ENCODE measurements at places on chromosomes 2 and 18.
A peak's percentile ranks its signal among the peaks of the same experiment; 100 is the strongest.

- no peak for DNase-seq
Measured at GRCh38 chr2:79447463-79447862, 65.4 kb upstream of the CTNNA2 start.

DNA sequence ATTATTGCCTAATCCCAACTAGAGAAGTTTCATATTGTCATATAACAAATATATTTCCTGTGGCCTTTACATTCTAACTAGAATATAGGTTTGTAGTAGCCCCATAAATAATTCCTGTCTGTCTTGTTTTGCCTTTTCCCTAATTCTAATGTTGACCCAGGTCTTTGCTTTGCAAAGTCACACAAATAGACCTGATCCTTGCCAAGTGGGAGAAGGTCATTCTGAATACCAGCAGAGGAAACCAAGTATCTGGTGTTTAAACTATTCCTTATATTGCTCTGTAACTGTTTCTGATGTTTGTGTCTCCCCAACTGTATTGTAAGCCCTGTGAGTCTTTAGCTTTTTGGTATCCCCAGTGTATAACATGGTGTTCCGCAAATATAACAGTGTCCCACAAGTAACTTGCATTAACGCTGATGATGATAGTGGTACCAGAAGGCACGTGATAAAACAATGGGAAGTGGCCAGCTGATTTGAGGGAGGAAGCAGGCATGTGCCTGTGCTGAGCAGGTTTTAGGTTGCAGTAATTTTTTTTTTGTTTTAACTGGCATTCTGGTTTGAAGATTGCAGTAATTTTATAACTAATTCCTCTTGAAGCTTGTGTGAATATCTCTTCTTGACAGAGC lies 11.1 kb downstream of the HADHB start:
- peak; percentile 85 for DNase-seq

DNA sequence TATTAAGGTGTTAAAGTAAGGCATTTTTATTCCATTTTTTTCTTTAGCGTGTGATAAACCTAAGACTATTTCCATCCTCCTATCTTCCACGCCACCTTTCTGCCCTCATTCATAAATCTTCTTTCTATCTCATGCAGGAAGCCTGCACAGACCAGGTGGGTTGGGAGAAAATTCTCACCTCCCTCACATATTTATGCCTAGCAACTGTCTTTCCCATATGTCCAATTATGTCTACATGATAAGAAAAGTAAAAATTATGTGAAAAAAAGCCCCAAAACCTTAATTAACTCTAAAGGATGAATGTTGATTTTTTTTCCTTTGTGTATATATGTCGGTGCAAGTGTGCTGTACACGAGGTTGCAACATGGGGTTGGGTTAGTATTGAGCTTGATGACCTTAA lies 225.6 kb upstream of the GCFC2 start:
- no peak for DNase-seq

DNA sequence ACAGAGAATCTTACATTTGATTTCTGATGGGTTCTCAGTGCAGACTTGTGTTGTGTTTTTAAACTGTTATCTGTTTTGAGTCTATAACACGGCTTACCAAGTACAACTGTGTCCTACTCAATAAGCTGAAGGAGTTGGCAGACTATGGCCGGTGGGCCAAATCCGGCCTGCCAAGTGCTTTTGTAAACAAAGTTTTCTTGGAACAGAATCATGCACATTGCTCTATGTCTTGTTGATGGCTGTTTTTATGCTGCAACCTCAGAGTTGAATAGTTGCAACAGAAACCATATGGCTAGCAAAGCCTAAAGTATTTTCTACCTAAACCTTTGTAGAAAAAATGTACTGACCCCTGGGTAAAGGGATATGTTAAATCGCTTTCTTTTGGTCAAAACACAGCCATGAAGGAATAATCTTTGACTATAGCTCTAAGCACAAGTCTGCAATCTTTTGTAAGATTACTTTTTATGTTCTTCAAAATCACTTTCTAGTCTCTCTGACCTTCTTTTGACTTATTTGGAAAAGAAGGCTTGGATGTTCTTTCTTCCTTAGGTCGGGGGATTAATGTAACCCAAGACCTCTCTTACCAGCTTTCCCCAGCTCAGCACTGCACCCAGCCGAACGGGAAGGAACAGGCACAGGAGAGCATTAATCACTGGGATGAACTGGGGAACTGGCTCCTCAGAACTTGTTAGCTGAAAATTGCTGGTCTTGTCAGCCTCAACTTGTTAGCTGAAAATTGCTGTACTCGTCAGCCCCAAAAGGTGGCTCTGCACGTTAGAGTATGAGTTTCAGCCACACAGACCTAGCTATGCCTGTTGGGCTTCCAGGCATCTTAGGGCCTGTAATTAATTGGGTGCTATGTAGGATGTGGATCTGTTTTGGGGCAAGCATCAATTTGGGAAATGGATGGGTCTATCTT lies 75.4 kb downstream of the CD8B2 start:
- no peak for DNase-seq

- peak; percentile 13 for DNase-seq
Measured at GRCh38 chr2:65662654-65663432, 230.4 kb upstream of the SPRED2 start.

- DNase-seq = no peak
Measured at GRCh38 chr18:38792731-38793130, 1227.1 kb upstream of the CELF4 start.

DNA sequence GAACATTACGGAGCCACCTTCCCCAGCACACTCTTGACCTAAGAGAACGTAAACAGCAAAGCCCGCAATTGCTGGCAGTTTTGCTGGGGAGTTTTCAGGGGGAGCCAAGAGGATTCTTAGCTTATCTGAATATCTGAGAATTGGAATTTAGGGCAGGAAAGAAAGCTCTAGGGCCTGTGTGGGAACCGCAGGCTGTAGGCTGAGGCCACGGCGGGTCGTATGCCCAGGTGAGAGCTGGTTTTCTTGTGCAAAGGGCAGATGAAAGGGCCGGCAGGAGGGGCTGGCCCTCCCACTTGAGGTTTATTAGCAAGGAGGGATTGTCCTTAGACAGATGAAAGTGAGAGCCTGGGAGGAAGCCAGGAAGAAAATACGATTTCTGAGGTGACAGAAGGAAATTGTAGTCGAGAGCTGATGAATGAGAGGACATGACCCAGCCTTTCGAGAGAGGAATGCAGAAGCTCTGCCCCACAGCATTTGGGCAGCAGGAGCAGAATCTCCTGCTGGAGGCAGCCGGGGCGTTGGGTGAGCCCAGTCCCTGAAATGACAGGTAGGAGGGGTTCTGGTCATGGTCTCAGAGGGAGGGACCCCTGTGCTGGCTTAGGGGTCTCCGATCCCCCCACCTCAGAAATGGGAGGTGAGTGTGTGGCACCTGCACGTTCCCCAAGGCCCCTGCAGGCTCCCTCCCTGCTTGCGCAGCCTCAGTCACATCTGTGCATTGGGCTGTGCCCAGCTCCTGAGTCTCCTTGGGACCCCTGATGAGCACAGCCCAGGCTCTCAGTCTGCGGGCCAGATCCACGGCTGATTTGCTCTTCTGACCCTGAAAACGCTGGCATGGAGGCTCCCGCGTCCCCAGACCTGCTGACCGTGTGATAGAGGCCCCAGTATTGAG lies 61.1 kb downstream of the CABLES1 start:
- no peak for DNase-seq

- DNase-seq = no peak
Measured at GRCh38 chr2:101356521-101356920, 30.8 kb downstream of the CREG2 start.

GRCh38 chr2:220991972-220992371 lies 580.1 kb downstream of the EPHA4 start:
- no peak for DNase-seq

DNA sequence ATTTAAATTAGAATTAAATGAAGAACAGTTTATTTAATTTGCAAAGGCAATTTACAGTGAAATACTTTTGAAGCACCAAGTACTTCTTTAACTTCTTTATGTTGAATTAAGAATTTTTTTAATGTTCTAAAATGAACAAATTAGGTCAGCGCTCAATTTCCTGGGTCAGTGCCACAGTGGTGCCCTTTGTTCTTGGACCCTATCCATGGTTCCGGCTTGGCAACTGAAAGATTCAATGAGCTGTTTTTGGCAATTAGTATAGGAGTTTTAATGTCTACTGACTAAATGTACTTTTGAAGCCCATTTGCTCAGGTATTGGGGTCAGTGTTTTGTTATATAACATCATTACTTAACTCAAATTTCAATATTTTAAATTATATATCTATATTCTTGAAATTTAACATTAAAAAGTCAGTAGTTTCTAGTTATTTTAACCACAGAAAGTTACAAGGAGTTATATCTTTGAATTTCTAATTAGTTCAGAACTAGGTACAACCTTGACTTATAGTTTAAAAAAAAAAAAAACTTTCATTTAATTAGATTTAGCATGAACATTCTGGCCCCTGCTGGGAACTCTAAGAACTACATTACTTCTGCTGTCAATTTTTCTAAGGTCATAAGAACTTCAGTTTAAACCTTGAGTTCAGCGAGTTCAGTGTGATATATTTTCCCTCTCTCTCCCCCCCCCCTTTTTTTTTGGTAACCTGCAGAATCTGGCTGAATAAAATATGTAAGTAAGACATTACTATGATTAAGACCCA lies 7.6 kb upstream of the MSTN start:
- peak; percentile 52 for DNase-seq

GRCh38 chr2:236977852-236978398 lies 107.8 kb upstream of the COPS8 start:
- DNase-seq = no peak

DNA sequence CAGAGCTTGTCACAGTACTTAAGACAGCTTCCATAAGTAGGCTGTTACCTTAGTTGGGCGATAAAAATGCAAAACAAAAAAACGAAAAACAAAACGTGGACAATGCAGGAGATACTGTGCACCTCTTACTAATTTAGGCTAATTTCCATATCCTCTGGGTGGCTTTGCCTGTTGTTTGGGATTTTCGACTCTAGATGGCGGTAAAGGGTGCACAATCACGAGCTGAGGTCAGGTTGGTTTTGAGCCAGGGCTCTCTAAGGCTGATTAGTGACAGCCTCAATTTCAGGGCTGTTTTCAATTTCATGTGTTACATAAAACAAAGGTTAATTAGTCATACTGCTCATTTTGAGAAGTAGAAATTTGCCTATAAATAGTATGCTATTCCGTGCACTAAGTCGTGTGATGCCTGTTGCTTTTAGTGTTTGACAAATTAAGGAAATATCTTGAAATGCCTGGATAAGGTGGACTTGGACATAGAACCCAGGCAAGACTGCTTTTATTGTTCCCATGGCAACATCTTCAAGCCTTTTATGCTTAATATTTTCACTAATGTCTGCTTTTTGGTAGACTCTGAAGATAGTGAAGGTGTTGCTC lies 493.1 kb downstream of the SOCS6 start:
- peak; percentile 35 for DNase-seq

DNA sequence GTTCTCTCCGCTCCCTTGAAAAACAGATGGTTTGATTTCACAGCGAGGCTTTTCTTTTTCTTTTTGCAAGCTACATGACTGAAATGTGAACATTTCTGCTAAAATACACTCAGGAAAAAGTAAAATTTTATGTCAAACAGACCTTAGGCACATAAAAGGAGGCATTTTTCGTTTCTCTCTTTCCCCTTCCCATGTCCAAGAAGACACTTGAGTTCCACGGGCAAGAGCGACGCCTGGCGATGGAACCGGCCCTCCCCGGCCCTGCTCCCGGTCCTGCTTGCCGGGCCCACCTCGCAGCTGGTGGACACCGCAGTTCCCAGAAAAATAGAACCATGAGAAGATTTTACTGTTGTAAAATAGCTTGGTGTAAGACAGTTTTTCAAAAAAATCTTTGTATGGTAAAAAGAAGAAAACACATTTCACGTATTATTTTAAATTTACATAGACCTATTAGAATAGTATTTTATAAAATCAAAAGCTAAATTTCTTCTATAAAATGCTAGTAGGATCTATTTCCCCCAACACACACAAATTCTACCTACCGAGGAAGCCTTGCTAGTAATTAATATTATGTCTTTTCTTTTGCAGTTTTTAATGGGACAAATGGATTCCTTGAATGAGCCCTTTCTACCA lies 2.3 kb upstream of the ALKAL2 start:
- DNase-seq = peak; percentile 14

- no peak for DNase-seq
Measured at GRCh38 chr2:8993196-8993901, 10.1 kb downstream of the MBOAT2 start.

- no peak for DNase-seq
Measured at GRCh38 chr2:46383113-46383395, 85.8 kb downstream of the EPAS1 start.

DNA sequence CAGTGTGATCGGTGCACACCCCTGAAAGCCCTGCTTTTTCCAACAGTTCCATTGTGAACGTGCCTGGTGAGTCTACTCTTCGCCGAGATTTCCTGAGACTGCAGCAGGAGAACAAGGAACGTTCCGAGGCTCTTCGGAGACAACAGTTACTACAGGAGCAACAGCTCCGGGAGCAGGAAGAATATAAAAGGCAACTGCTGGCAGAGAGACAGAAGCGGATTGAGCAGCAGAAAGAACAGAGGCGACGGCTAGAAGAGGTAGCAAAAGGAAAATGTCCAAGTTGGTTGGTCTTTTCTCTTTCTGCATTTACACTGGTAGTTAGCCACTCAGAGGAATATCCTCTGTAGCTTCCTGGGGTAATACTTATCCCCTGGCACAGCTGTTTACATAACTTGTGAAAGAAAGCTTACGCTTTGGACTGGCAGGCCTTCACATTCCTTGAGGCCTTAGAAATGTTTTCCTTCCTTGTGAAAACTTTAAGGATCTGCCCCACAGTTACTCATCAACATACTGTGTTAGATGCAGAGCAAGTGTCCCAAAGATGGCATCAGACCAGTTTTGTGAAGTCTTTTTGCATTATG lies 146.6 kb downstream of the MAP4K4 start:
- no peak for DNase-seq

- no peak for DNase-seq
Measured at GRCh38 chr2:69773206-69773605, 31.3 kb downstream of the ANXA4 start.

GRCh38 chr18:55455938-55456337 lies 132.1 kb downstream of the TCF4 start:
- DNase-seq = no peak

- DNase-seq = no peak
Measured at GRCh38 chr2:120983344-120983743, 247.7 kb downstream of the GLI2 start.

DNA sequence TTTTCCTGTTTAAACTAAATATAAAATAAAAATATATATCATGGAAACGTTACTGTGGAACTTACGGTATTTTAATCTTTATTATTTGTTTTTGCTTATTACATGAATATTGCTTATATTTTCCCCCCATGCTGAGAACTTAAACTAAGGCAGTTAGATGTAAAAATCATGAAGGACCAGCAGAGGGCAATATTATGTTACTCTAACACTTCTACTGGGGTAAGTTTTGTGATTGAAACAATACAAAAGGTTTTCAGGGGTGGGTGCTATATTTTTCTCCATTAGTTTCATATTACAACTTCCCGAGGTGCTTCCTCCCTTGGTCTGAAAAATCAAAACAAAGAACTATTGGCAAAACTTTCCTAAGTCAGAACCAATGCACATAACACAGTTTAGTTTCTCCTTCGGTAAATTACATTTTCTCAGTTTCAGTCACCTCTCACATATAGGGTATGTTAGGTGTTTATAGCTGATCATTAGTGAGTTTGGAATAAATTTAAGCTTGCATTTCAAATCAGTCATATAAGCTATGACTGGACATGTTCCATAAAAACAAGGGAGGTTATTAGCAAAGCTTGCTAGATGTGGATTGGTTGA lies 54.8 kb downstream of the ZNF407 start:
- no peak for DNase-seq
